ENCODE measurements at places on chromosomes 3 and 15.

DNA sequence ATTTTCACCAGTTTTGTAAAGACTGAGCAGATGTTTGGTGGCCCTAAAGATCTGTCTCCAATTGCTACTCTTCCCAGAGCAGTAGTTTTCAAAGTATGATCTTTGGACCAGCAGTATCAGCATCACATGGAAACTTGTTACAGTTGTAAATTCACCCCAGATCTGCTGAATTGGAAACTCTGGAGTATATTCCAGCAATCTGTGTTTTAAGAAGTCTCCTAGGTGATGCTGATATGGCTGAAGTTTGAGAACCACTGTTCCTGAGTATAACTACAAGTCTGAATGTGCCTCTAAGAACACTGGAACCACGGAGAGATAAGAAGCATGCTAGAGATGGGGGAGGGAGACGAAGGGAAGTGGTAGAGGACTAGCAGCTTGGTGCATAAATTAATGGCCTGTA lies 45.7 kb downstream of the NUDT16 start:
- DNase-seq: no peak

- no peak for DNase-seq
Observed at GRCh38 chr3:166340604-166341266, 503.5 kb upstream of the BCHE start.

- no peak for DNase-seq
Observed at GRCh38 chr15:26790118-26790517, 17.3 kb upstream of the GABRB3 start.

DNA sequence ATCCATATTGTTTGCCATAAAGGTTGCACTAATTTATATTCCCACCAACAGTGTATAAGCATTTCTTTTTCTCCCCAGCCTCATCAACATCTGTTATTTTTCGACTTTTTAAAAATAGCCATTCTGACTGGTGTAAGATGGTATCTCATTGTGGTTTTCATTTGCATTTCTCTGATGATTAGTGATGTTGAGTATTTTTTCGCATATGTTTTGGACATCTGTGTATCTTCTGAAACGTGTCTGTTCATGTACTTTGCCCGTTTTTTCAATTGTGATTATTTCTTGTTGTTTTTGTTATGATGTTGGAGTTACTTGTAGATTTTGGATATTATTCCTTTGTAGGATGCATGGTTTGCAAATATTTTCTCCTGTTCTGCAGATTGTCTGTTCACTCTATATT lies 46.5 kb downstream of the TP63 start:
- peak; percentile 3 for DNase-seq

GRCh38 chr3:13532085-13532484 lies 16.8 kb upstream of the FBLN2 start:
- no peak for DNase-seq

DNA sequence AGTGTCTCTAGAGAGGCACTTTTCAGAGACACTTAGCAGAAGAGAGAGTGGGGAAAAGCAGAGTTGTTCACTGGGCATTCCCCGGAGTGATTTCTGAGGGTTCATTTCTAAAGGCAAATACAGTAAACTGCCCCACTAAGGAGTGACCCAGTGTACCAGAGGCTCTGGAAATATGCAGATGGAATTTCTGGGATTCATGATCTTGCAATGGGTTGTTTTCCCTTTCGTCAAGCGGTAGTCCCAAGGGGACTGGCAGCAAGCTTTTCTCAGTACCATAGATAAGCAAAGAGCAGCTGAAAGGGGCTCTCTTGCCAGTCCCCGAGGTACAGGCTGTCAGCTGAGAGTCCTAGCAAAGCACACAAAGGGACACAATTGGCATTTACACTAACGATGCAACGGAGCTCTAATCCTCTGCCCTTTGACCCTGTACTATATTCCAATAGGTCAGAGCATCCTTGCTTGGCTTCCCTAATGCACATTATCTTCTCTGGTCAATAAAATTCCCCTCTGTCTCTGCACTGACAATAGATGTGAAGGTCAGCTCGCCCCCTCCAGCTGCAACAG lies 155.6 kb downstream of the SEMA6D start:
- no peak for DNase-seq

- no peak for DNase-seq
Observed at GRCh38 chr15:67813104-67813634, 12.1 kb upstream of the SKOR1 start.

DNA sequence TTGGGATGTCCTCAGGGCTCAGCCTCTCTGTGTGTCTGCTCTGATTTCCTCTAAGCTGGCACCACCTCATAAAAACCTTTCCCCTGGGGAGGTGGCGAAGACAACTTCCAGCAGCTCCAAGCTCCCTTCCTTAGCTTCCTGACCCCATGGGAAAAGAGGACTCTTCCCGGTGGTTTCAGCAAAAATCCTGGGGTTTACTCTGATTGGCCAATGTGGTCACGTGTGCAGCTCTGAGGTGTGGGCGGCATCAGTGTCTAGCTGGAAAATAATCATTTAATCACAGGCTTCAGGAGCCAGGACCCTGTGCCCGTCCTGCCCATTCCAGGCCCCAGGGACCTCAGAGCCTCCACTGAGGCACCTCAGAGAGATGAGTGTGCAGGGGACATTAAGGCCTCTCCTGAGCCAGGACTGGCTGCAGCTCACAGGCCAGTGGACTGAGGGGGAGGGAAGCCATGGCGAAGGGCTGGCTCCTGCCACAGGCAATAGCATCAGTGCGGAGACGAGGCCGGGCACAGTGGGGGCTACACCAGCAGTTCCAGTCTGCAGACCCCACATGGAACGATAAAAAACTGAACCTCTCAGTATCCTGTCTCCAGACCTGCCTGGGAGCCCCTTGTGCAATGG lies 104.1 kb downstream of the TPRA1 start:
- no peak for DNase-seq

GRCh38 chr3:113142476-113142875 lies 68.9 kb upstream of the BOC start:
- no peak for DNase-seq

DNA sequence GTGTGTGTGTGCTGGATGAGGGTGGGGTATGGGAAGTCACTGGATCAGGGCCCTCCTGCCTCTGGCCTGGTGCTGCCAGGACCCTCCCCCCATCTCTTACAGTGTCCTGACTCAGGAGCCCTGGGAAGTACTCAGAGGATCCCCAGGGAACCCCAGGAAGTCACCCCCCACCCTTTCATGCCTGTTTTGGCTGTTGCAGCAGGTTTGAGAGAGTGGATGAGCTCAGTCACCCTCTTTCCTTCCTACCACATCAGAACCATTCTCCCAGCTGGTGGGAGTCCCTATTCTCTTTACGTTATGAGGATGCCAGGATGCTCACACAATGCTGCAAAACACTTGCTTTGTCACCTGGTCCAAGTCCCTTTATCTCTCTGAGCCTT lies 59.0 kb downstream of the BDH1 start:
- DNase-seq: no peak

DNA sequence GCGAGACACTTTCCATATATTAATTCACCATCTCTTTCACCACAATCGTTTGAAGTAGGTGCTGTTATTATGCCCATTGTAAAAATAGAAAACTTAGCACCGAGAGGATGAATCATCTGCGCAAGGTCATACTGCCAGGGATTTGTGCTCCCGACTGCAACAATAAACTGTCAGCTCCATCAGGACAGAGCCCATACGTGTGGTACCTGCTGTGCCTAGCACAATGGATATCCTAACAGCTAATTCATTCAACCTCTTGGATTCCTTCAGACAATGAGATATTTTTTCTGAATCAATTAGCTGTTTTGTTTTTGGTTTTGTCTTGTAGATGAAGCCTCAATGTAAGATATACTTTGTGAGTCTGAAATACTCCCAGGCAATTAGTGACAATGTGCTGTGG lies 32.3 kb upstream of the PROK2 start:
- no peak for DNase-seq

GRCh38 chr3:66196633-66197032 lies 24.2 kb upstream of the SLC25A26 start:
- DNase-seq: peak; percentile 17

- no peak for DNase-seq
Observed at GRCh38 chr15:38945551-38946298, 381.1 kb upstream of the RASGRP1 start.

GRCh38 chr15:80934761-80935221 lies 54.8 kb downstream of the MESD start:
- peak; percentile 20 for DNase-seq

DNA sequence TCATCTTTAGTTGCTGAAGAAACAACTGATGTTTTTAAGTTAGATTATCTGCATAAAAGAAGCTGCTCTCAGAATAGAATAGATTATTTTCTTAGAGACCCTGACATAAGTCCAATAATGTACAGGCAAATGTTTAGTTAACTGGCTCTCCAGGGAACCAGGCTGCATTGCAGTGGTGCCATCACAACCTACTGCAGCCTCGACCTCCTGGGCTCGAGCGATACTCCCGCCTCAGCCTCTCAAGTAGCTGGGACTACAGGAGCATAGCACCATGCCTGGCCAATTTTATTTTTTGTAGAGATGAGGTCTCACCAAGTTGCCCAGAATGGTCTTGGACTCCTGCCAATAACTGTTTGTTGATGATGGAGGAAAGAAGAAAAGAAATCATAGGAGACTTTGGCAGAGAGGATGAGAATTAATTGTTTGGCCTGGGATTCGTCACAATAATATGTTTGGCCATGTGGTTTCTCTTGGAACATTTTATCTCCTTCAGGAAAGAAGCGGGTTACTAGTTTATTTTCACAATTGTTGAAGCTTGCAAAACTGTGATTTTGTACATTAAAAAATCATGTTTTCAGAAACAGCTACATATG lies 429.2 kb downstream of the CADM2 start:
- no peak for DNase-seq

DNA sequence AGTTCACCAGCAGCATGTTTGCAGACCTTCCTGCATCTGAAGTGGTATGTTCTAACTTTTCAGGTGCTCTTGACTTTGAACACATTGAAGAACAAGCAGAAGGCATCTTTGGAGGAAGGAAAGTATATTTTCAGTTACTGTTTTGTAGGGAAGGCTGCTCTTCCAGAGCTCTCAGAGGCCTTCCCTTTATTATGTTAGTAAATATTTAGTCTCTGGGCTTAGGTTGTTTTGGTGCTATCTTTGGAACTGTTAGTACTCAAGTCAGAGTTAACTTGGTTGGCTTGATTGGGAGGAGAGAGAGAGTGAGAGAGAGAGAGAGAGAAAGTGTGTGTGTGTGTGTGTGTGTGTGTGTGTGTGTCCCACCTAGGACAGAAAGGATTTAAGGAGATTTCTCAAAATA lies 188.2 kb downstream of the ITPR1 start:
- no peak for DNase-seq

DNA sequence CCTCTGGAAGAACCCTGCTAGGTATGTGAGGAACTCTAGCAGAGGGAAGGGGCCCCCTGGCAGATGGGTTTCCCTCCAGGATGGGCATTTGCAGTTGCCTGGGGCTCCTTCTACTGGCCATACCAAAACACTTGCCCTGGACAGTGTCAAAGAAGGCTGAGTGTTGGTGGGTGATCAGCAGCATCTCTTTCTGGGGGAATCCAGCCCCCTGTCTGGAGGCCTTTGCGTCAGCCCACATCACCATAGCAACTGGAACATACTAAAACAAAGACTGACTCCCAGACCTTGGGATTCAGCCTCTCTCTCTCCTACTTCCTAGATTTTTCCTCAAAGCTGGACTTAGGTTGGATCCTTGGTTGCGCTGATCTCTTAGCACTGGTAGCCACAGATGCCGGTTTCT lies 8.1 kb downstream of the CEMIP start:
- DNase-seq: no peak

- DNase-seq: no peak
Observed at GRCh38 chr3:108469126-108469525, 41.3 kb downstream of the MYH15 start.

DNA sequence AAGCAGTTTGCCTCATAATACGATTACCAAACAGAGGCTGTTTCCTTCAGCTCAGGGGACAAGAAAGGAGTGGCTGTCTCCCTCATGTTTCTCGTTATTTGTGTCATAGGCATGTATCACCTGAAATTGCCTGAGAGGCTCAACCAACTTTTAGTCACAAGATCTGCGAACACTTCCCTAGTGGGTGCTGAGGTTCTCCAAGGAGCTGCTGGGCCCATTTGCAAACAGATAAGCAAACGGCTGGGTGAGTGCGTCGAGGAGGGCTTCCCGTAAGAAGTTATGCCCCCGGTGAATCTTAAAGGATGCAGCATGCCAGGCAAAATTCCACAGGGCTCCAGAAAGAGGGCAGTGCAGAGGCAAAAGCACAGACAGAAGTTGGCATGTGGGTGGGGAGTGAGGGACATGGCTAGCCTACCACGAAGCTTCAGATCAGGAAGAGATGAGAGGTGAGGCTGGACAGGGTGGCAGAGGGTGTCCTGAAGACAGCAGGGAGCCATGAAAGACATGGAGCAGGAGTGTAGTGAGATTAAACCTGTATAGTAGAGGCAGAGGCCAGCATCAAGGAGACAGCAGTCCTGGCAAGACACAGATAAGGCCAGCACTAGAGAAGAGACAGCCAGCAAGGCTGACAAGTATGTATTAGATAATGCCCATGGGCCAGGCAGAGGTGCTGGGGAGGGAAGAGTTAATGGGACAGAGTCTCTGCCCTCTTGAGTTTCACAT lies 4.0 kb upstream of the GP9 start:
- DNase-seq: no peak

Data from HCEC 1CT (cell line).